Activated naive CD4-positive, alpha-beta T cell treated with anti-CD3 and anti-CD28 coated beads for 36 hours (primary cell): ENCODE measurements at places on chromosomes 4 and X.
A peak's percentile ranks its signal among the peaks of the same experiment; 100 is the strongest.

- H3K27ac ChIP-seq: no peak overlapping the region
- no peak overlapping the region for H3K4me3 ChIP-seq
- H3K27me3 ChIP-seq: no peaks in the 10 kb centered on the region
- DNase-seq: no peak
- no peaks in the 10 kb centered on the region for H3K36me3 ChIP-seq
- H3K4me1 ChIP-seq: no peaks in the 10 kb centered on the region
Measured at GRCh38 chr4:96162636-96163035, 322.7 kb downstream of the PDHA2 start.

- H3K36me3 ChIP-seq: no peaks in the 10 kb centered on the region
- no peak overlapping the region for H3K27ac ChIP-seq
- no peaks in the 10 kb centered on the region for H3K27me3 ChIP-seq
- H3K4me1 ChIP-seq: no peaks in the 10 kb centered on the region
- no peak for DNase-seq
- H3K4me3 ChIP-seq: no peak overlapping the region
Measured at GRCh38 chr4:123622572-123622971, 226.0 kb downstream of the SPRY1 start.

- H3K4me3 ChIP-seq: no peak overlapping the region
- no peak overlapping the region for H3K27ac ChIP-seq
- H3K36me3 ChIP-seq: no peaks in the 10 kb centered on the region
- H3K27me3 ChIP-seq: no peaks in the 10 kb centered on the region
Measured at GRCh38 chr4:139841464-139842195, 176.0 kb downstream of the MGST2 start.

GRCh38 chr4:176840166-176840565 lies 47.4 kb upstream of the VEGFC start:
- no peak overlapping the region for H3K4me3 ChIP-seq
- no peaks in the 10 kb centered on the region for H3K36me3 ChIP-seq
- H3K4me1 ChIP-seq: no peaks in the 10 kb centered on the region
- no peak overlapping the region for H3K27ac ChIP-seq
- H3K27me3 ChIP-seq: no peaks in the 10 kb centered on the region

DNA sequence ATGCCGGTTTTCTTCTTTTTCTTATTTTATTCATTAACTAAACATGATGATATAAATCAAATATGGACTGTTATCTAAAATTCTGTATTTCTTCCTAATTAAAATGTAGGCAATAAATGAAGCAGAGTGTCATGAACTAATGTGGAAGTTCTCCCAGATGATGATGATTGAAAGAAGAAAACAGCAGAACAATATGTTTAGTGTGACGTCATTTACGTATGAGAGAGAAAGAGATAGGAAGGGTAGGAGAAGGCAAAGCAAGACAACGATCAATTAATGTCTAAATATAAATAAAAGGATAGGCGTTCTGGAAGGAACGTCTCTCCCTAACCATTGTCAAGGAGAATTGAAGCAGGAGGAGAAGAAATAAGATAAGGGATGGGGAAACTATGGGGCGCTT lies 105.2 kb downstream of the NEUROG2 start:
- H3K27ac ChIP-seq: no peak overlapping the region
- no peak for DNase-seq
- no peaks in the 10 kb centered on the region for H3K27me3 ChIP-seq
- H3K4me1 ChIP-seq: no peaks in the 10 kb centered on the region

DNA sequence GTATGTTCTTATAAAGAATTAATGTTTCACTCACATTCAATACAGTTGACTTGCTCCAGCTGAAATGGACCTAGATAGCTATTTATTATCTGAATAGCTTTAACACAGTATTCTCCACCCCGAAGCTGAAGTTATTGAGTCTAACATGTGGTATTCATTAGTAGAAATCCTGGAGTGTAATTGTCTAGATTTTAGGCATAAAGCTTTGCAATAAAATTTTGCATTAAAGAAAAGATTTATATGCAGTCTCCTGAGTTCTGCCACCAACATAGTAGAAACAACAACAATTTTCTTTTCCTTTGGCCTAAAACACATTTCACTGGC lies 90.2 kb upstream of the DCLK2 start:
- no peaks in the 10 kb centered on the region for H3K36me3 ChIP-seq
- DNase-seq: no peak
- no peak overlapping the region for H3K27ac ChIP-seq
- H3K4me3 ChIP-seq: no peak overlapping the region
- H3K27me3 ChIP-seq: no peaks in the 10 kb centered on the region
- H3K4me1 ChIP-seq: peaks cover 2% of the 10 kb centered on the region

DNA sequence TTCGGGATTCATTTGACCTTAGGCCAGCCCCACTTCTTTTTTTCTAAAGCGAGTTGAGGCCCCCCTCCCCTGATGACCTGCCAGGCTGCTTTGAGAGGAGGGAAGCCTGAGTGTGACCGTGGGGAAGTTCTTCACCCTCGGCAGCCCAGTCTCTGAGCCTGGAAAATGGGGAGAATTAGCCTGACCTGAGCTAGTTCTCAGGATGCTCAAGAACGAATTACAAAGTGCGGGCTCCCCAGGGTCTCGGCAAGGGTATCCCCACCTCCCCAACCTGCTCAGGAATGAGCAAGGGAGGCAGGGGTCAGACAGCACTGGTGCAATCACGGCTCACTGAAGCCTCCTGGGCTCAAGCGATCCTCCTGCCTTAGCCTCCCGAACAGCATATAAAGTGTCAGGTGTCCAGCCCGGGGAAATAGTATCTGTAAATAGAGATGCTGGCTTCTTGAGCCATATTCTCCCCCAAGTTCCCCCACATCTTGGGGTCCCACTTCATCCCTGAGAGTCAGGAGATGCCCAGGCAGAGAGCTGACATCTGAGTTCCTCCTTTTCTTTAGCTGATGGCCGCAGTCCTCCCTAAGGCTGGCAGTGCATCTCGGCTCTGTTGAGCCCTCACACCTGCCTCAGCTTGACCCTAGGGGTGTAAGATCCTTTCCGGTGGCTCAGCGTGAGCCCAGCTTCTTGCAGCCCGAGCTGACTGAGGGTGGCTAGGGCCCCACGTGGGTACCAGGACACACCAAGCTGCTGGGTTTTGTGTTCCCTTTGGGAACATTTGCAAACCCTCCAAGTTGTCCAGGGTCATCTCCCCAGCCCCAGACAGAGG lies 1.6 kb downstream of the DUSP9 start:
- H3K4me1 ChIP-seq: peaks cover 3% of the 10 kb centered on the region
- no peak for DNase-seq
- no peak overlapping the region for H3K27ac ChIP-seq
- H3K4me3 ChIP-seq: no peak overlapping the region
- no peaks in the 10 kb centered on the region for H3K36me3 ChIP-seq

- peaks cover 14% of the 10 kb centered on the region for H3K4me1 ChIP-seq
- peak overlapping the region; percentile 63 for H3K4me3 ChIP-seq
- H3K27me3 ChIP-seq: peaks cover 31% of the 10 kb centered on the region
Measured at GRCh38 chr4:11427121-11427996, 1.3 kb downstream of the HS3ST1 start.

DNA sequence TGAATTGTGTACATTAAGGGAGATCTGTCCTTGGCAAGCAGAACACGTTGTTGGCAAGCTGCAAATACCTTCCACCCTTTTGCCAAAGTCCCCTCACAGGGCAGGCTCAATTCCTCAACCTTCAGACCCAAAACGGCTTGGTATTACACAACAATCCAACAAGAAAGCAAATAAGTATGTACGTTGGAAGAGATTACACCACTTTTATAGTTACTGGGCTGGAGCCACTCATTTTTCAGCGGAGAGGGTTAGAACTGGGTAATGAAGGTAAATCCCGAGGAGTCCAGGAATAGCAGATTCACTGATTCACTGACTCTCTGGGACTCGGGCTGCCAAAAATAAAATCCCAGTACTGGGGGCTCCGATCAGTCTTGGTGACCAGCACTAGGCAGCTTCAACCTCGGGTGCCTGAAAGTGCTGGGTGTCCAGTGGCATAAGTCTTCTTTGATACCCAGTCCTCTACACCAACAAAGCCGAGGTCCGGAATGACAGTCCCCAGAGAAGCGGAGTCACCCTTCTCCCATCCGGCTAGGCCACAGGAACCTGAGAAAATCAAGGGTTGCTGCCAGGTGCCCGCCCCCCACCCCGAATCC lies 587 bp downstream of the TIMM8A start:
- no peaks in the 10 kb centered on the region for H3K27me3 ChIP-seq
- peak; percentile 18 for DNase-seq
- H3K36me3 ChIP-seq: peaks cover 17% of the 10 kb centered on the region

DNA sequence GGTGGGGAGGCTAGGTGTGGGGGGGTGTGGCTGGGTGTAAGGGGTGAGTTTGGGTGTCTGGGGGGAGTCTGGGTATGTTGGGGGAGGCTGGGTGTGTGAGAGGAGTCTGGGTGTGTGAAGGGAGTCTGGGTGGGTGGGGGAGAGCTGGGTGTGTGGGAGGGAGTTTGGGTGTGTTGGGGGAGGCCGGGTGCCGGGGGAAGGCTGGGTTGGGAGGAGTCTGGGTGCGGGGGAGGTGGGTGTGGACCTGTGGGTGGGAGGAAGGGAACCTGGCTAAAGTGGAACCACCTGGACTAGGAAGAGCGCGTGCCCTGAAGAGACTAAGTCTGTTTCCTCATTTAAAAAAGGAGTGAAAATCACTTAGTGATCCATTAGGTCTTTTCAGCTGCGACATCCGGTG lies 18.3 kb downstream of the SPON2 start:
- H3K27ac ChIP-seq: no peak overlapping the region
- DNase-seq: no peak
- H3K36me3 ChIP-seq: no peaks in the 10 kb centered on the region

- DNase-seq: no peak
- H3K27ac ChIP-seq: peak overlapping the region; percentile 95
- H3K36me3 ChIP-seq: peaks cover 30% of the 10 kb centered on the region
- no peaks in the 10 kb centered on the region for H3K27me3 ChIP-seq
- peak overlapping the region; percentile 97 for H3K4me3 ChIP-seq
Measured at GRCh38 chr4:119299260-119299671, 22.7 kb downstream of the FABP2 start.

DNA sequence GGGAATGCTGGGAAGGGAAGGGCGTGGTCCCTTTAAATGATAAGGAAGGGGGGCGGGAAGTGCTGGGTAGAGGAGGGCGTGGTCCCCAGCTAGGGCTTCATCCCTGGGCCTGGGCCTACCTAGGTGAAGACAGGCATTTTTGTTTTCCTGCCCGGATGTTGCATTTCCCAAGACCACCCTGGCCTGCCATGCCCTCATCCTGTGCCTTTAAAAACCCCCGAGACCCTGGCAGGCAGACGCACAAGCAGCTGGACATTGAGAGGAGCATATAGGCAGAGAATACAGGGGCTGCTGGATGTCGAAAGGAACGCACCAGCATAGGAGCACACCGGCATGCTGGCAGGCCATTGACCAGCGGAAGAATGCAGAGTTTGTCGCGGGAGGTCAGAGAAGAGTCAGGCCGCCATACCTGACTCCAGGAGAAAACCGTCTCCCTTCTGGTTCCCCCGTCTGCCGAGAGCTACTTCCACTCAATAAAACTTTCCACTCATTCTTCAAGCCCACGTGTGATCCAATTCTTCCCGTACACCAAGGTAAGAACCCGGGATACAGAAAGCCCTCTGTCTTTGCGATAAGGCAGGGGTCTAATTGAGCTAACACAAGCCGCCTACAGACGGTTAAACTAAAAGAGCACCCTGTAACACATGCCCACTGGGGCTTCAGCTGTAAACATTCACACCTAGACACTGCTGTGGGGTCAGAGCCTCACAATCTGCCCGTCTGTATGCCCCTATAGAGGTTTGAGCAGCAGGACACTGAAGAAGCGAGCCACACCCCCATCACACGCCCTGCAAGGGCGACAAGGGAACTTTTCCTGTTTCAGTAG lies 2.9 kb upstream of the AGA start:
- H3K36me3 ChIP-seq: peaks cover 6% of the 10 kb centered on the region
- H3K27me3 ChIP-seq: no peaks in the 10 kb centered on the region
- DNase-seq: no peak
- H3K27ac ChIP-seq: no peak overlapping the region
- H3K4me1 ChIP-seq: peaks cover 29% of the 10 kb centered on the region

- H3K4me1 ChIP-seq: no peaks in the 10 kb centered on the region
- no peak overlapping the region for H3K27ac ChIP-seq
- H3K36me3 ChIP-seq: no peaks in the 10 kb centered on the region
- no peak overlapping the region for H3K4me3 ChIP-seq
- no peaks in the 10 kb centered on the region for H3K27me3 ChIP-seq
- DNase-seq: no peak
Measured at GRCh38 chr4:179751669-179752068, 2309.4 kb upstream of the AGA start.

GRCh38 chrX:48918301-48918642 lies 552 bp downstream of the PIM2 start:
- H3K27ac ChIP-seq: peak overlapping the region; percentile 99
- DNase-seq: no peak
- peaks cover 74% of the 10 kb centered on the region for H3K36me3 ChIP-seq
- peak overlapping the region; percentile 95 for H3K4me3 ChIP-seq

- DNase-seq: no peak
- no peak overlapping the region for H3K4me3 ChIP-seq
- peaks cover 7% of the 10 kb centered on the region for H3K27me3 ChIP-seq
- peaks cover 3% of the 10 kb centered on the region for H3K4me1 ChIP-seq
- H3K27ac ChIP-seq: no peak overlapping the region
- no peaks in the 10 kb centered on the region for H3K36me3 ChIP-seq
Measured at GRCh38 chr4:155768370-155768769, 9.5 kb downstream of the GUCY1B1 start.

- H3K27ac ChIP-seq: no peak overlapping the region
- H3K4me3 ChIP-seq: no peak overlapping the region
- no peaks in the 10 kb centered on the region for H3K27me3 ChIP-seq
Measured at GRCh38 chr4:167397586-167397985, 163.3 kb upstream of the SPOCK3 start.

DNA sequence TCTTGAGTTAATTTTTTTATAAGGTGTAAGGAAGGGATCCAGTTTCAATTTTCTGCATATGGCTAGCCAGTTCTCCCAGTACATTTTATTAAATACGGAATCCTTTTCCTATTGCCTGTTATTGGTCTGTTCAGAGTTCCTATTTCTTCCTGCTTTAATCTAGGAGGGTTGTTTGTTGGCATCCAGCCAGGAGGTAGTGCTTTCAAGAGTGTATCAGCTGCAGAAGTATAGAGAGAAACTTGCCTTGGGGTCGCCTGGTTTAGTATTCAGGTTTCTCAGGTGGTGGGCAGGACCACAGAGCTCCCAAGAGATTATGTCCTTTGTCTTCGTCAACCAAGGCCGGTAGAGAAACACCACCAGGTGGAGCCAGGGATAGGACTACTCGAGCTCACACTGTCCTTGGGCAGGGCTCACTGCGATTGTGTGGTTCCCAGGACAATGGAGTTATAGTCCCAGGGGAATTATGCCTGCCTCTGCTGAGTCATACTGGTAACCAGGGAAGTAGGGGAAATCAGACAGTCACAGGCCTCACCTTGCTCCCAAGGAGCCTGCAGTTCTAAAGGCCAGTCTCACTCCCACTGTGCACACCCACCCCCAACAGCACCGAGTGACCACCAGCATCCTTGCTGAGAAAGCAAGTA lies 168.1 kb downstream of the VSIG4 start:
- DNase-seq: peak; percentile 43
- H3K4me1 ChIP-seq: peaks cover 2% of the 10 kb centered on the region
- no peak overlapping the region for H3K4me3 ChIP-seq
